CD4-positive, alpha-beta memory T cell (primary cell): ENCODE measurements at places on chromosomes 1 and 21. TPM values are rescaled to one million over a fixed set of nuclear protein-coding genes. Genes with fewer than 3 reads are reported as not detected.

Gene LSM10
- total RNA-seq = 53.0 TPM

Gene TUFT1
- total RNA-seq = 4.4 TPM

Gene CASQ2
- not detected for total RNA-seq

GRCh38 chr1:223792046-223792445, 53.7 kb downstream of the TP53BP2 start:
- no peak for DNase-seq

- no peak for DNase-seq
Observed at GRCh38 chr1:157269656-157270375, 131.6 kb upstream of the ETV3 start.
